ENCODE measurements at places on chromosomes 16 and 17.

DNA sequence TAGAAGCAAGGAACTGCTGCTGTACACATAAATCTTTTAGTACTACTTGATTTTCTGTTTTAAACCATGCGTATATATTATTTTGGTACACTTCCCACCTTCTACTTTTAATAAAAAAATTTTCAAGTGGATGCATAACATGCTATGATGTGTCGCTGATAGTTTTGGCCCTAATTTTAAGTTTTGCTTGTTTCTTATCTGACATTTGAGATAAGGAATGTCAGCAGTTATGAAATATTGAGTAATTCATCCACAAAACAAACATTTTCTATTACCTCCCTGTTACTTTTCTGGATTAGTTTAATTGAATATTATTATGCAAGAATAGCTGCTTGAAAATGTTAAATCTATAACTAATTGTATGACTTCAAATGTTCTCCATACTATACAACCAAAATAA lies 35.8 kb downstream of the N4BP1 start:
- DNase-seq, result no peak

- DNase-seq, result no peak
Observed at GRCh38 chr17:15278380-15278779, 13.3 kb upstream of the PMP22 start.

- DNase-seq, result peak; percentile 63
Observed at GRCh38 chr16:46712911-46713310, 23.5 kb downstream of the ORC6 start.

DNA sequence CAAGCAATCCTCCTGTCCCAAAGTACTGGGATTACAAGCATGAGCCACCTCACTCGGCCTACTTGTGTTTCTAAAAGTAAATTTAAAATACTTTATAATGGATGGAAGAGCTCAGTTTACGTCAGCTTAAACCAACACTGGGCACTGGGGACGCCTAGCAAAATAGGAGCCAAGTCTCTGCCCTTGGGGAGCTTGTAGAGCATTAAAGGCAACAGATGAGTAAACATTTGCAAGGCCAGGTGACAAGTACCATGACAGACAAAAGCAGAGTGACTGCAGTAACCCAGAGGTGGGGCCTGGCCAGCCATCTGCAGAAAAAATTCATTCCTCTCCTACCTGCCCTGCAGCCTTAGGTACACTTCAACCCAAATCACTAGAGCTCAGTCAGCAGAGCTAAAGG lies 12.1 kb upstream of the NLK start:
- DNase-seq, result no peak

DNA sequence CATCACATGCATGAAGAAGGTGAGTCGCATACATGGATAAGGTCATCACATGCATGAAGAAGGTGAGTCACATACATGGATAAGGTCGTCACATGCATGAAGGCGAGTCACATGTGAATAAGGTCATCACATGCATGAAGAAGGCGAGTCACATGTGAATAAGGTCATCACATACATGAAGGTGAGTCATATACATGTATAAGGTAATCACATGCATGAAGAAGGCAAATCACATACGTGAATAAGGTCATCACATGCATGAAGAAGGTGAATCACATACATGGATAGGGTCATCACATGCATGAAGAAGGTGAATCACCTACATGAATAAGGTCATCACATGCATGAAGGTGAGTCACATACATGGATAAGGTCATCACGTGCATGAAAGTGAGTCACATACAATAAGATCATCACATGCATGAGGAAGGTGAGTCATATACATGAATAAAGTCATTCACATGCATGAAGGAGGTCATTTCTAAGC lies 105.1 kb upstream of the SDK2 start:
- peak; percentile 36 for DNase-seq

All from CD14-positive monocyte (primary cell).